ENCODE measurements at places on chromosomes 4 and X.

DNA sequence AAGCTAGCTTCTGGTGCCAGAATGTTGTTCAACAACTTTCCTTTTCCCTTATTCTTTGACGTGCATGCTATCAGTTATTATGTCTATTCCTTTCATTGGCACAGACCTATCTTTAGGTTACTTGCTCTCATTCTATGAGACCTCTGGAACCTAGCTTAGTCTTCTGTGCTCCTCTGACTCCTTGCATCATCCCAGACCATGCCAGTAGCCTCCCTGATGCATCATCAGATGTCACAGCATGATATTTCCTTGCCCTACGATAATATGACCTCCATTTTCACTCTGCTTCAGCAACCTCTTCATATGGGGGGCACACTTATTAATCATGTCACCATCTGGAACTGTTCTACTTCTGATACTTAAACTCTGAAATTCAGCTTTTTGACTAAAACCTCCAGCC is 37.2 kb downstream of the CLCN5 start:
- no peak for DNase-seq

- no peak for DNase-seq
Observed at GRCh38 chr4:41933997-41934503, 1.2 kb upstream of the TMEM33 start.

DNA sequence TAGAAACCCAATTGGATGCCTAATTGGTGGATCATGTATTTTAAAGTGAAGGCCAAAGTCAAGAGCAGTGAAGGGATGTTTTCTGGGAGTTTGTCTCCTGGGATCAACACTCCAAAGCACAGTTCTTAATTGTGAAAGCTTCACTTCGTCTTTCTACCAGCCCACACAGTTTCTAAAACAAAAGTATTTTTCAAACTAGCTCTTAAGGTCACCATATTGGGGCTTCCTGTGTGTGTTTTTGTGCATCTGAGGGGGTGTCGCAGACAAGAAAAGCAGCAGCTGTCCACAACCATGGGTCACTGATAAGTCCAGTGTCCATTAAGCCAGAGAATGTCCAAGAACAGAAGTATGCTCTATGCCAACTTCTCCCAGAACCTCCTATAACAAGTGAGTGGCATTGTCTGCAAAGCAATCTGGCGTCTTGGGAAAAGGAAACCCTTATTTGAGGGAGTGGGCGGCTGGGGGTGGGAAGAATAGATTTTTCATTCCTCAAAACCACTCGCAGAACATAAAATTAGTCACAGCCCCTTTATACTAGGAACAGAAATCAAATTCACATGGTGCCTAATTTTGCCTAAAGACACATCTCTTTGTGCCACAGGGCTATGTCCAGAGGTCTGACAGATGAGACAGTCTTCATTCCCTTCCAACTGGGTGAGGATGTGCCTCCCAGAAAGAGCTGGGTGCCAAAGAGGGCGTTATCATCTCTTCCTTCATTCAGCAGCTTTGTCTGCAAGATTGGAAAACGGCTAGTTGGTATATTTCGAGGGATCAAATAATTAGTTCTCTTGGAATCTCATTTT is 610.4 kb downstream of the BCOR start:
- DNase-seq: no peak

GRCh38 chrX:148316446-148316845 is 184.0 kb upstream of the AFF2 start:
- no peak for DNase-seq

DNA sequence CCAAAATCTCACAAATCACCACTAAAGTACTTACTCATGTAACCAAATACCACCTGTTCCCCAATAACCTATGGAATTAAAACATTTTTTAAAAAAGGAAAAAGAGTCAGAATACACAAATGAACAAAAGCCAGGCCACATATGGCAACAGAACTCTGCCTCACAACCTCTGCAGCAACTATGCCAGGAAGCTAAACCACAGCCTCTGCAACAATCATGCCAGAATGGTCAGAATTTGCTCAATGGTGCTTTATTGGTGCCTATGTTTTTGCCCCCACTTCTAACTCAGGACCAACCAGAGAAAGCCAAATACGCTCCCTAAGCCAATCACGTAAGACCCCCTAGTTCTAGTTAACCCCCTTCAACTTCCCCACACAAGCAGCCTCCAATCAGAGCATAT is 69.6 kb downstream of the HOPX start:
- DNase-seq: no peak

- DNase-seq: no peak
Observed at GRCh38 chr4:23894021-23894420, 4.2 kb upstream of the PPARGC1A start.

DNA sequence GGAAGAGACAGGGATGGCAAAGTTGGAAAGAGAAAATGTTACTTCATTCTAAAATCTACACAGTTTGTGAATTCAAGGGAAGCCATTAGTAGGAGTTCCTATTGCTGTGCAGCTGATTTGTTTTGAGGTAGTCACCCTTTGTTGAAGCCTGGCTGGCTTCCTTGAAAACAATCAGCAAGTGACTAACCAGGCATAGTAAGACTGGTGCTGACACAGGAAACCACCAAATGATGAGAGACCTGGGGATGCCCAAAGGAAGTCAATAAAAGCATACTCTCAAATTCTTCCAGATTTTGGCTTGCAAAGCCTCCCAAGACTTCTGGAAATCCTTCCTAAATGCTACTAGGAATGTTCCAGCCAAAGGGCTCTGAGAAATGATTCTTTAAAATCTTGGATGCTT is 23.9 kb upstream of the PRDM8 start:
- no peak for DNase-seq

- DNase-seq: no peak
Observed at GRCh38 chrX:123277347-123277746, 93.3 kb downstream of the GRIA3 start.

DNA sequence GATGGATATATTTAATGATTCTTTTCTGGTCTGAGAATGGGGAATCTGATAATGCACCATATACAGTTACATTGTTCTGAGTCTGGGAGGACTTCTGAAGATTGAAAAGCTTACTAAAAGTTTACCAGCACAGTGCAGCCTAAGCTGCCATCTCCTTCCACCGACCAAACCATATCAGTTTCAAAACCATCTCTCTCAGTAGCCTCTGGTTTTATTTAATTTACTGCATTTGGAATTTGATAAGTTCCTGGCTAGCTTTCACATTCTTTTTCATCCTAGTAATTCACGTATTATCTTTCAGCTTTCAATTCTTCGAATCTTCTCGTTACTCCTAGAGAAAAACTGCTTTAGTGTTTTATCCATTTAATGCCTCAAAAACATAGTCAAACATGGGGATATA is 181.4 kb upstream of the HCCS start:
- DNase-seq: no peak

DNA sequence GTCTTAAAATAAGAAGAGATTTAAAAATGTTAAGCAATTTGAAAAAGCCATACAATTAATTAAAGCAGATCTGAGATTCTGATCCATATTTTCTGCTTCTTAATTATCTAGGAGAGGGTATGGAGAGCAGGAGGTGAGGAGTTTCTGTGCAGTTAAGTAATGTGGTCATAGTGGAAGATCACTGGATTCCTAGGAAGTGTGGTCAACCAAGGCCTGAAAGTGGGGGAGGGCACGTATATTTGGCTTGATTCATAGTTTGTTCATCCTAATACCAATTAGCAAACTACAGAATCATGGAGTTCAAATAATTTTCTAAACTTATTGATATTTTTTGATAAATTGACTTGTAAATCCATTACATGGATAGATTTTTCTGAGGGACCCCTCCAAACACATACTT is 768.3 kb downstream of the RAPGEF2 start:
- DNase-seq: no peak

DNA sequence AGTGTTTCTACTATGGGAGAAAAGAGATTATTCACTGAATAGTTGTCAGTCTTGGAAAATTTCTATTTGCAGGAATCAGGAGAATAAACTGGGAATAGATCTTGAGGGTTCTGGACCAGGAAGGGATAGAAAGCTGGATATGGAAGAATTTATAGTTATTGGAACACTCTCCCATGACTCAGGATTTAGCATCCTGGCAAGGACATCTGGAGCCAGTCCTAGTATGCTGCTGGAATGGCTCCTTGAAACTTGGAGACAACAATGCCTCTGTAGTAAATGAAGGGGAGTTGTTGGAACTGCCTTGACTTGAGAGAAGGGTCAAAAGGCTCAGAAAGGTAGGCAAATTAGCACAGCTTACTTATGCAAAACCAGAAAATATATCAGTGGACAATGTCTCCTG is 23.5 kb upstream of the THOC2 start:
- DNase-seq: no peak

- DNase-seq: no peak
Observed at GRCh38 chr4:165627548-165627947, 245.5 kb upstream of the TLL1 start.

- DNase-seq: no peak
Observed at GRCh38 chr4:88753658-88754571, 56.3 kb upstream of the NAP1L5 start.

- no peak for DNase-seq
Observed at GRCh38 chrX:135497736-135498135, 22.7 kb upstream of the INTS6L start.

DNA sequence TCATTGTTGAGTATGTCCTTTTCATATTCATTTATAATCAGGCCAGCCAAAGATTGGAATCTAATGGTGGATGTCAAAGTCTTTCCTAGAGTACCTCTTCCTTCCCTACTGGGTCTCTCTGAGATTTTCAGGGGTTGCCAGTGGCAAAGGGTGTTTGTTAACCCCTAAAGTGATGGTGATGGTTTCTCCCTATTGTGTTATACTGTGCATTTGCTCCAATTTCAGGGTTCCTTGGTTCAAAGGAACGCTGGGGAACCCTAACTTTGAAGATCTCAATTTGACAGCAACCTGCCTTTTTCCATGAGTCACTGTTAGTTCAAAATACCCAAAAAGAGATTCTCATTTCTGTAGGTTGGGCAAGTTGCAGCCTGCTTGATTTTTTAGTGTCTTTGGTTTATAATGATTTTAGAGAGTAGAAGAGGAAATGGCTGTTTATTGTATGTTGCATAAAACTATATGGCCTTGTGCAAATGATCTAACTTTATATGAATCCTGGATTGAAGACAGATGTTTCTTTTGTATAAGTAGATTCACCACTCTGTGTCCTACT is 23.0 kb downstream of the GAB1 start:
- DNase-seq: no peak

DNA sequence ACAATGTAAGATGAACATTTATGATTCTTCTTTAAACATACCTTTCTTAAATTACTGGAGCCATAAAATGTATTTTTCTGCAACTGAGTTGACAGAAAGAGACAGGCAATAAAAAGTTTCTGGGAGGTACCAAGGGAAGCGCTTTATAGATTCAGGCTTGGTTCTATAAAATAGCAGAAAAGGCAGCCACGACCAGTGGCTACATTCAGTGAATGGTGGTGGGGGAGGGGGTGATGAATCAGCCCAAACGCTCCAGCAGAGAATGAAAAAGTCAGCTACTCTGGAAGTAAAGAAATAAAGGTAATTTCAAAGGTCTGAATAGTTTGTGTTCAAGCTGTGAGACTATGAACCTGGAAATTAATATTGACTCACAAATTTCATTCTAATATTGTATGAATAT is 456.1 kb downstream of the KCTD8 start:
- no peak for DNase-seq

DNA sequence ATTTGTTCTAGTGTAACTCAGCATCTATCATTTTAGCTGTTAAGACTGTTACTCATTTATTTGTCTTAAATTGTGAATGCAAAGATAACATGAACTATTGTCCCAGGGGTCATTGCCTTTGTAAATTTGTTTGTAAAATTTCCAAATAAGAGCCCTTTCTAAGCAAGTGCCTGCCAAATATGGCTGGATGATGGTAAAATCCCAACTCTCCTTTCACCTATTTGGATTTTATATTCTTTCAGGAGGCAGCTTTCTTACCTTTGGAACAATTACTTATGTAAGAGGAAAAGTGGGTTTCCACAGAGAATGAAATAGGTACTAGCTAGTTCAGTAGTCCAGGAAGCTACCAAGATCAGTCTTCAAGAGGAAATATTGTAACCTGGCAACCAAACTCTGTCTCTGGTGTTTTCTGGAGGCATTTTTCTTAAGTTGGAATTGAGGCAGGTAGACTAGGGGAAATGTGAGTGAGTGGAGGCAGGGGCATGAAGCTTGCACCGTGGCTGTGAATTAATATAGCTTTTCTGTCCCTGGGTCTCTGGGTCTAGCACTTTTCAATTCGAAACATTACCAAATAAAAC is 363.0 kb upstream of the ZCCHC13 start:
- no peak for DNase-seq

GRCh38 chr4:36130641-36131040 is 113.7 kb downstream of the ARAP2 start:
- DNase-seq: no peak

DNA sequence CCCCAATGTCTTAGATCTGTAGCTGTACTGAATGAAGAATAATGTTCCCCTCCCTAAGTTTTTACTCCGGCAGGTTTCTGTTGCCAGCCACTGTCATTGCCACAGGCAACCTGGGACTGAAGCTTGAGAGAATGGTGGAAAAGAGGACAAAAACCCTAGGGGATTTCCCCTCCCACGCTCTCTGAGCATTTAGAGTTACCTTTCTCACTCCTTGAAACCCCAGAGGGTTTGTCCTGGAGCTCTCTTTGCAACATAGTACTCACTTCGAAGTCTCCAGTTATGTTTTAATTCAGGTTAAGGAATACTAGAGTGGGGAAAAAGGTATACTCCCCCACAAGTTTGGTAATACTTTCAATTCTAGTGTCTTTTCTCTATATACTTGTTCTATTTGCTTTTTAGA is 31.5 kb downstream of the F8 start:
- DNase-seq: no peak

- DNase-seq: no peak
Observed at GRCh38 chr4:83240379-83240875, 44.2 kb downstream of the COQ2 start.

DNA sequence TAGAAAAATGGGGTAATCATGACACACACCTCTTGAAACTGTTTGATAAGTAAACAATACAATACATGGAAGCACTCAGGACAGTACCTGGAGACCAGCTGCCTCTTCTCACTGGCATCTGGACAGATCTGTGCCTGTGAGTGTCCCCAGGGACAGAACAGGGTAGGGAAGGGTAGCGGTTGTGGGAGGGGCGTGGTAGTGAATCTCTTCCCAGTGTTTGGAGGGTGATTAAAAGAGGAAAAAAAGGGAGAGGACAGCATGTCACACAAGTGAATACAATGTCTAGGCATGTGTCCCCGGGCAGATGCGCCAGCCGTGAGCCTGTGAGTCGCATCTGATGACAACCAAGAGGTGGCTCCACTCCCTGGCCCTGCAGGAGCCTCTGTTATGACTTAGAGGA is 138.8 kb upstream of the MSX1 start:
- peak; percentile 44 for DNase-seq

- DNase-seq: no peak
Observed at GRCh38 chr4:144411700-144412099, 234.3 kb upstream of the HHIP start.

- DNase-seq: no peak
Observed at GRCh38 chrX:9182041-9182440, 148.1 kb upstream of the FAM9B start.

GRCh38 chr4:16351161-16351560 is 124.9 kb upstream of the TAPT1 start:
- no peak for DNase-seq

DNA sequence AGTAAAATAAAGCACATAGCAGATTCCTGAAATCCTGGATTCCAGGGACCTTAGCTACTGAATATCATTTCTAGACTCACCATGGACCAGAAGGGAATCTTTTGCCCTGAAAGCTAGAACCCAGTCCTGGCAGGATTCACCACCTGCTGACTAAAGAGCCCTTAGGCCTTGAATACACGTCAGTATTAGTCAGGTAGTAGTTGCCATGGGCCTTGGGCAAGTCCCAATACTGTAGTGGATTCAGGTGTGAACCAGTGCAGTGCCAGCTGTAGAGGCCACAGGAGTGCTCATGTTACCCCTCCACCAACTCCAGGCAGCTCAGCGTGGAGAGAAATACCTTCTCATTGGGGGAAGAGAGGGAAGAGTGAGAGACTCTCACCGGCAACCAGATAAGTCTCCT is 64.1 kb upstream of the UBQLN2 start:
- no peak for DNase-seq
